ENCODE measurements at places on chromosomes 3 and 15.

GRCh38 chr15:78339559-78339958, 594 bp upstream of the CRABP1 start:
- no peak for DNase-seq

GRCh38 chr3:151992326-151993041, 119.0 kb downstream of the SUCNR1 start:
- DNase-seq = no peak

- no peak for DNase-seq
These were observed 23.4 kb upstream of the PLOD2 start for GRCh38 chr3:146184241-146185015.

DNA sequence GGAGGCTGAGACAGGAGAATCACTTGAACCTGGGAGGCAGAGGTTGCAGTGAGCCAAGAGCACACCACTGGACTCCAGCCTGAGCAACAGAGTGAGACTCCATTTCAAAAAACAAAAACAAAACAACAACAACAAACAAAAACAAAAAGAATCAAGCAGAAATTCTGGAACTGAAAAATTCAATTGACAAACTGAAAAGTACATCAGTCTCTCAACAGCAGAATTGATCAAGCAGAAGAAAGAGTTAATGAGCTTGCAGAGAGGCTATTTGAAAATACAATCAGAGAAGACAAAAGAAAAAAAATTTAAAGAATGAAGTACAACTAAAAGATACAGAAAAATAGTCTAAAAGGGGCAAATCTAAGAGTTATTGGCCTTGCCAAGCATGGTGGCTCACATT, 22.6 kb downstream of the EFHB start:
- DNase-seq = no peak

DNA sequence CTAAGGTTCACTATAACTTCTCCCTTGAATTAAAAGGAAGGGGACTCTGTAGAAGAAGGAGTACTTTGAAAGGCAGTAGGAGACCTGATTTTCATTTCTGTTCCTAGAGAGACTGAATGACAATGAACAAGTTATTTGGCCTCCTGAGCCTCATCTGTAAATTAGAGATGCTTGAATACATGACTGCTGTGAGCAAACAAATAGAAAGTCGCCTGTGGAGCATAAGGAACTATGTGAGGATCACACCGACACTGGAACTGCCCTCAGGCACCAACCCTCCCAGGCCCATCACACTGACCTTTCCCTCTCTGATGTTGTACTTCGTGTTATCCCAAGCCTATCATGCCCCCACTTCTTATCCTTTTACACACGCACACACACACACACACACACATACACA, 48.6 kb downstream of the IMPG2 start:
- DNase-seq = no peak

Measured in activated CD8-positive, alpha-beta memory T cell treated with anti-CD3 and anti-CD28 coated beads for 1 hour (primary cell).